ENCODE measurements at places on chromosomes 5 and 9. TPM values are rescaled to one million over a fixed set of nuclear protein-coding genes. Genes with fewer than 3 reads are reported as not detected.

GRCh38 chr9:8534828-8535227 lies 735.2 kb upstream of the DMAC1 start:
- DNase-seq, result no peak

GRCh38 chr5:161934486-161934885 lies 86.6 kb downstream of the GABRA1 start:
- no peak for DNase-seq

The CMBL gene
- 31.2 TPM for total RNA-seq

The PCDHGC5 gene
- total RNA-seq, result 6.1 TPM

DNA sequence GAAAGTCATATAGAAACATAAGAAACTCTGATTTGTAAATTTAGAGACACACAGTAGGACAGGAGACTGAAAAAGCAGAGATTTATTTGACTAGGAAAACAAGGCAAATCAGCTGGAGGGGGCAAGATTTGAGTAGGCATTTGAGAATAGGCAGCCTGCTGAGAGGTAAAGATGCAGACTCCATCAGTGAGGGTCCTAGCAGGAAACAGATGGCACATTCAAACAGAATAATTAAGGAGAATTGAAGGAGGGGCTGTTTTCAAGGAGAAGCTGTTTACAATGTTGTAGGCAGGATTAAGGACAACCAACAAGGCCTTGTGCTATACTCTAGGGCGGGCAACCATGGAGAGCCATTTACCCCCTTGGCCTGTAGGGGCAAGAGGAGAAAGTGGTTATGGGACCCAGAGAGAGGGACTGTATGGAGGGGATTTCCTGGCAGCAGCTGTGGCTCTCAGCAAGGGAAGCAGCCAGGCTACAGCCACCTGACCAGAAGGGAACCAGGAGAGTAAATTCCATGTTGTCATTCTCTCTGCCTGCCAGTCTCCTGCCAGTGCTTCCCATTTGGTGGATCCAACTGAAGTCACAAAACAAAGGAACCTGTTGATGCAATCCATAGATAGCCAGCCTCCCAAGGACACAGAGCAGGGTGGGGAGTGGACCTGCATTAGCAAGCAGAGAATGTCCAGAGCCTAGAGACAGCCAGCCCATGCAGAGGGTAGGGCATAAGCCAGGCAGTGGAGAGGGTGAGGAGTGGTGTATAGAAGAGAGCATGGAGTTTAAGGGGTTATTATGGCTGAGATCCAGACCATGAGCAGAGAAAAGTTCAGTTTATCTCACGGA lies 38.2 kb downstream of the PAPPA start:
- DNase-seq, result no peak

GRCh38 chr9:94779031-94779430 lies 52.5 kb downstream of the AOPEP start:
- DNase-seq, result no peak

DNA sequence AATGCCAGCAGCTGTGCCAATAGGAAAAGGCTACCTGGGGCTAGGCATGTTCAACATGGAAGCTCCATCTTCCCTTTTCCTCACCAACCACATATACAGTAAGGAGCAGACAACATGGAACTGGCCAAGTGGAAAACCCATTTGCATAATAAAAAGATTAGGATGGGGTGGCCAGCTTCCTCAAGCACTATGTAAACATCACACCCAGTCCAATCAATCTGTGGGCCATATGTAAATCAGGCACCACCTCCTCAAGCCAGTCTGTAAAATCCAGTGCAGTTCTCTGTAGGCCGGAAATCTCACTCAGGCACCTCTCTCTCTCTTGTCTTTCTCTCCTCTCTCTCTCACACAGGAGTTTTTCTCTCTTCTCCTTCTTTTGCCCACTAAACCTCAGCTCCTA lies 360.2 kb upstream of the GRIA1 start:
- DNase-seq, result no peak

The MOB3B gene
- total RNA-seq, result 0.51 TPM

DNA sequence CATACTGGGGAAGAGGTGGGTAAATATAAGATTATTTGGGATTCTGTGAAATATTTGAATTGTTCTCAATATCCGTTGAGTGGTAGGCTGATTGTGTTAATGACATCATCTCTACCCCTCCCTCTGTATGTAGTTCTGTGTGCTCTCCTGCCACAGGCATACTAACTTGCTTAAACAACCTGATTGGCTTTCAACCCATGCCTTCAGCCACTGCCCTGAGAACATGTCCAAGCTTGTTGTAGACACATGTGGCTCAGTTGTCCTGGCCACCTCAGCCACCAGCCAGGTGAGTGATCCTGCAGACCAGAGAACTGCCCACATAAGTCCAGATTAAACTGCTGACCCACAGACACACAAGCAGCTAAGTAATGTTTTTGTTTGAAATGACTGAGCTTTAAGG lies 31.1 kb downstream of the ANKS6 start:
- no peak for DNase-seq

The ZNF354C gene
- total RNA-seq, result 4.0 TPM

GRCh38 chr5:163498886-163499285 lies 6.5 kb upstream of the MAT2B start:
- no peak for DNase-seq

The SLC6A7 gene
- total RNA-seq, result not detected

DNA sequence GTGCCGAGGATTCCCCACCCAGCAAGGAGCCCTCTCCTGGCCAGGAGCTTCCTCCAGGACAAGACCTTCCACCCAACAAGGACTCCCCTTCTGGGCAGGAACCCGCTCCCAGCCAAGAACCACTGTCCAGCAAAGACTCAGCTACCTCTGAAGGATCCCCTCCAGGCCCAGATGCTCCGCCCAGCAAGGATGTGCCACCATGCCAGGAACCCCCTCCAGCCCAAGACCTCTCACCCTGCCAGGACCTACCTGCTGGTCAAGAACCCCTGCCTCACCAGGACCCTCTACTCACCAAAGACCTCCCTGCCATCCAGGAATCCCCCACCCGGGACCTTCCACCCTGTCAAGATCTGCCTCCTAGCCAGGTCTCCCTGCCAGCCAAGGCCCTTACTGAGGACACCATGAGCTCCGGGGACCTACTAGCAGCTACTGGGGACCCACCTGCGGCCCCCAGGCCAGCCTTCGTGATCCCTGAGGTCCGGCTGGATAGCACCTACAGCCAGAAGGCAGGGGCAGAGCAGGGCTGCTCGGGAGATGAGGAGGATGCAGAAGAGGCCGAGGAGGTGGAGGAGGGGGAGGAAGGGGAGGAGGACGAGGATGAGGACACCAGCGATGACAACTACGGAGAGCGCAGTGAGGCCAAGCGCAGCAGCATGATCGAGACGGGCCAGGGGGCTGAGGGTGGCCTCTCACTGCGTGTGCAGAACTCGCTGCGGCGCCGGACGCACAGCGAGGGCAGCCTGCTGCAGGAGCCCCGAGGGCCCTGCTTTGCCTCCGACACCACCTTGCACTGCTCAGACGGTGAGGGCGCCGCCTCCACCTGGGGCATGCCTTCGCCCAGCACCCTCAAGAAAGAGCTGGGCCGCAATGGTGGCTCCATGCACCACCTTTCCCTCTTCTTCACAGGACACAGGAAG lies 120.2 kb downstream of the RGS3 start:
- no peak for DNase-seq

DNA sequence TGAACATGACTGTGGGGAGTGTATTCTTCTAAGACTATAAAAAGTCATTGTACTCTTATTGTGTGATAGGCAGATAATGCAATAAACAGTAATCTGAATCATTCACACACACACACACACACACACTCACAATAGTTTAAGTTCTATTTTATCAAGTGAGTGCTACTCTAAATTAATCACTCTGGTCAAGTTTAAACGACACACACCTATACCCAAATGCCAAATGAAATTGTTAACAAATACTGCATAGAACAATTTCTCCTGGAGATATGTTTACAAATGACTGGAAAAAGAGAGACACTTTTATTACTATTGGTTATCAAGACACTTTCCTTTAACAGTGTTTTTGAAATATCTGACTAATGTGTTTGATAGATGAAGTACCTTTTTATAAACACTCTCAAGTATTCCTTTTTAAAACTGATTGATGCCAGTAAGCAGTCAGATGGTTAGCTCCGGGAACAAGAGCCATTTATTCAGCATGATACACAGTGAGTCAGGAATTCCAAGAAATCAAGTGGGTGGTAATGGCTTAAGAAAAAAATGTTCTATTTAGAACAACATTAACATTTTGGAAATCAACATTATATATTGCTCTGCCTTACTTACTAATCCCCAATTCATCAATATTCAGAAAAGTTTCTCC lies 521.6 kb upstream of the ST8SIA4 start:
- no peak for DNase-seq

The MYMK gene
- not detected for total RNA-seq

- no peak for DNase-seq
Observed at GRCh38 chr9:91359734-91360470, 1.8 kb downstream of the AUH start.

The SMIM33 gene
- total RNA-seq, result not detected

- no peak for DNase-seq
Observed at GRCh38 chr5:159427180-159428012, 97.1 kb upstream of the IL12B start.

GRCh38 chr5:84599964-84600363 lies 215.3 kb upstream of the EDIL3 start:
- no peak for DNase-seq

- no peak for DNase-seq
Observed at GRCh38 chr9:135944444-135945252, 16.5 kb downstream of the UBAC1 start.

The ACTBL2 gene
- not detected for total RNA-seq

The PELO gene
- 29.3 TPM for total RNA-seq

The PAX5 gene
- total RNA-seq, result not detected

- no peak for DNase-seq
Observed at GRCh38 chr5:65186646-65187227, 295.0 kb downstream of the ADAMTS6 start.

GRCh38 chr5:71528206-71528605 lies 58.9 kb upstream of the MCCC2 start:
- no peak for DNase-seq

- DNase-seq, result no peak
Observed at GRCh38 chr9:137191691-137192447, 3.4 kb downstream of the SSNA1 start.

GRCh38 chr9:136575626-136576268 lies 29.9 kb upstream of the NOTCH1 start:
- no peak for DNase-seq

The IFNA13 gene
- total RNA-seq, result not detected

DNA sequence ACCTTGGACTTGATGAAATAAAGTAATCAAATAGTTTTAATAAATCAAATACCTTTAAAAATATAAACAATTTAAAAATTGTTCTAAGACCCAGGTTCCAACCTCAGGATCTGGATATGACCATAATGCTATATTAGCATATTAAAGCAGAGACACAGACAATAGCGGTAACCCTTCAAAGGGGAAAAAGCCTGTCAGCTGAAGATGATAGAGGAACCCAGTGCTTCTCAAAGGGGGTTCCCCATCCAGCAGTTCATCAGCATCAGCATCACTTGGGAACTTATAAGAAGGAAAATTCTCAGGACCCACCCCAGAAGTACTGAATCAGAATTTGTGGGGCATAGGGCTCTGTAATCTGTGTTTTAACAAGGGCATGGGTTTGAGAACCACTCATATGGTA lies 519.6 kb downstream of the RAB3C start:
- DNase-seq, result no peak

The FAM240B gene
- total RNA-seq, result not detected

DNA sequence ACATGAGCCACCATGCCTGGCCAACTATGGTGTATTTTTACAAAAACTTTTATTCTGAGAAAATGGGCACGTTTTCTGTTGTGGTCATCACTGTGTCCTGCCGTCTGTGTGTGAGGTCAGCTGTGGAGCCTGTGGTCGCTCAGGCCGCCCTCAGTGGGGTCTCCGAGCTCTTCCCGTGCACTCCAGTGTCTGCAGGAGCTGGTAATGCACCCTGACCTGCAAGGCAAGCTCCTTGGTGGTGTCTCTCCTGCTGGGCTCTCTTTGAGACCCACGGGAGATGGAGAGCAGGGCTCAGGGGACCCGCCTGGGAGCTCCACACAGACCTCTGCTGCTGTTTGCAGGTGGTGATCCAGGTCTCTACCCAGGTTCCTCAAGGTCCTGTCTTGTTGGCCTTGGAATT lies 9.6 kb upstream of the AHRR start:
- DNase-seq, result no peak

DNA sequence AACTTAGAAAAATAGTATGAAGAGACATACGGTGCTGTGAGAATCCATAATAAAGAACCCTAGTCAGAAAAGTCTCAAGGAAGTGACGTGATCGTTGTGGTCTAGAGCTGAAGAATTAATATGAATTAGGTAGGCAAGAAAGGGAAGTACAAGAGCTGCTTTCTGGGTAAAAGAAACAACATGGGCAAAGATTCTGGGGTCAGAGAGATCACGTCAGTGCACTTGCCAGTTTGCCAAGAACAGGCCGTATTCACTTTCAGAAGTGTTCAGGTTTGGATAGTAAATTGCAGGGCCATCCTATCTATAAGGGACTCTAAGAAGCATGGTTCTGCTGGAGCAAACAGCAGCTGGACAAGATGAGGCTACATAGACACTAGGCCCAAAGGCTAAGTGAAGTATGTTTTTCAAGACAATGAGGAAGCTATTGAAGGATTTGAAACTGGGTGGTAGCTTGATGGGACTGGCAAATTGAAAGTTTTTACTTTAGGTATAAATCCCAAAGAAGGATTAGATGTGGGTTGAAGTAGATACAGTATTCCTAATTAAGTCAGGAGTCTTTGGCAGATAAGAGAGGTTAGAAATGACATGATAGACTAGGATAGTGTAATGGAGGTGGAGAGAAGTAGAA lies 4.8 kb upstream of the CHD1 start:
- DNase-seq, result no peak

GRCh38 chr5:135693371-135693955 lies 114.7 kb upstream of the CXCL14 start:
- DNase-seq, result no peak

- DNase-seq, result no peak
Observed at GRCh38 chr5:122200450-122200849, 71.1 kb downstream of the ZNF474 start.

- DNase-seq, result no peak
Observed at GRCh38 chr5:53882676-53883031, 322.2 kb downstream of the NDUFS4 start.

The HSPA4 gene
- 142 TPM for total RNA-seq

GRCh38 chr5:38273626-38274025 lies 15.3 kb downstream of the EGFLAM start:
- no peak for DNase-seq

DNA sequence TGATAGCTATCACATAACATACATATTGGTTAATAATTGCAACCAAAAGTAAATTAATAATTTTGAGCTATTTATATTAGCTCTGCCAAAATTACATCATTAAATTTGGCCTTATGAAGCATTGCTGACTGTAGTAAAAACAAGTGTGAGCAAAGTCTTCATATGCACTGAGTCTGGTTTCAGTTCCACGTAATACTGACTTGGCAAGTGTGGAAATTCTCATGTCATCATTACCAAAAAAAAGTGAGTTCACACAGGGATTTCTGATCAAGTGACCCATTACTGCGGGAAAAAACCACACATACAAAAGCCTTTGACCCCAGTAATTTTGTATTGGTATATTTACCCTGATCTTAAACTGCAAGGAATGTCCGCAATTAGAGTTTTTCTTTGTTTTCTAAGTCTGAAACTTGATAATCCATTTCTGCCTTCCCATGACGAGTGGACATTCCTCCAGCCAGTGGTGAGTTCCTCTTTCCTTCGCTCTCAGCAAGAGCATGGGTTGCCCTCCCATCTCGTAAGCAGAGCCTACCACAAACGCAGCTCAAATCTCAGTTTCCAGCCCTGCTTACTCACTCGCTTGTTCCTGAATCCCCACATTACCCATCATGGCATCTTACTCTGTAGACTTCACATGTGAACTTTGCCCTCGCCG lies 220.2 kb upstream of the DMRT1 start:
- no peak for DNase-seq

The KCNV2 gene
- total RNA-seq, result not detected
